ENCODE measurements at places on chromosomes 6 and 20. TPM values are rescaled to one million over a fixed set of nuclear protein-coding genes. Genes with fewer than 3 reads are reported as not detected.
A peak's percentile ranks its signal among the peaks of the same experiment; 100 is the strongest.

DNA sequence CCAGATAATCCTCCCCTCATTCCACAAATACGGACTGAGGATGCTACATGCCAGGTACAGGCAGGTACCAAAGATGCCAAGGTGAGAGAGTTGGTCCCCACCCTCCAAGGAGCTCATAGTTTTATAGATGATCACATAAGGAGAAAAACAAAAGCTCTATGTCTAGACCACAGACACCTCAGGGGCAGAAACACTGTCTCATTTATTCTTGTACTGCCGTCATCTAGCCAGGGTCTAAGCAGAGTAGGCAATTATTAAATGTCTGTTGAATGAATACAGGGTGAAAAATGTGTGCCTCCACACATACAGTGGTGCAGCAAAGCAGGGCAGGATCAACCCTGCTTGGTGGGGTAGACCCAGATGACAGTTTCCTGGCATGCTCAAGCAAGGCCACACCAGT lies 439.8 kb upstream of the JARID2 start:
- DNase-seq: no peak

GRCh38 chr6:27286141-27286540 lies 25.9 kb downstream of the POM121L2 start:
- DNase-seq: no peak

DNA sequence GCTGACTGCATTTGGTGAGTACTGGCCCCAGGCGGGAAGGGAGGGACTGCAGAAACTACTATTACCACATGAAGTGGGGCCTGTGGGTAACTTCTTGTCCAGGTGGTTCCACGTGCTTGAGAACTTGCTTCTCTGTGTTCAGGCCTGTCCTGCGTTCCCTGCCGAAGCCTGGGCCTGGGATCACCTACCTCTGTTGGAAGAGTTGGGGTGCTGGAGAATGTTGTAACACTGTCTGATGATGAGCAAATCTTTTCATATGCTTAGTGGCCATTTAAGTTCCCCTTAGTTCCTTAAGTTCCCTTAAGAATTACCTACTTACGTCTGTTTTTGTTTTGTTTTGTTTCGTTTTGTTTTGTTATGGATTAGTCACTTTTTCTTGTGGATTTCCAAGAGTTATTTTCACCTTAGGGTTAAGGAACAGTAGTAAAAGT lies 154.4 kb downstream of the DTNBP1 start:
- no peak for DNase-seq

DNA sequence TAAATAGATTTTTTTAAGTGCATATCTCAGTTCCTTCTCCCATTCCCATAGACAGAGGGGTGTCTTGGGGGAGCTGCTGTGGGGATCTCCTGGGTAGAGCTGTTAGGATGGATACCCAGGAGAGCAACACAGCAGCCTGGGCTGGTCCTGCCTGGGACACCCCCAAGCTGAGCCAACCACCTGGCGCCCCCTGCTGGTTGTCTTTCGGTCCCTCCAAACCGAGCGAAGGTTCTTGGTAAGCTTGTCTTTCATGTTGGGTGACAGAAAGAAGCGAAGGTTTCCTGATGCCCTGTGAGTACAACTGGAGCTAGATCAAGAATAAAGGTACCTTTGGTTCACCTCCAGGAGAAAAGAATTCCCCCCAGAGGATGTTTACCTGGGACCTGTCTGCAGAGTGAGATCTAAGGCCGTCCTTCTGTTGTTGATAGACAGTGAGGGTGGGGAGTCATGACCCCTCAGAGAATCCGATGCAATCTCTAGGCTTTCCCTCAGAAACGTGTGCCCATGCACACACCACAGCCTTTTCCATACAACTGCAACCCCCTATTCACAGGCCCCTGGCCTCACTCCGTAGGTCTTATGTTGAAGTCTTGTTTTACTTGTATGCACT lies 50.8 kb downstream of the SNX9 start:
- peak; percentile 54 for DNase-seq

GRCh38 chr6:1737463-1738311 lies 128.0 kb downstream of the FOXC1 start:
- DNase-seq: no peak

- DNase-seq: no peak
Observed at GRCh38 chr6:156720691-156721685, 56.2 kb upstream of the ARID1B start.

GRCh38 chr6:38187811-38188590 lies 368.5 kb downstream of the ZFAND3 start:
- no peak for DNase-seq

DNA sequence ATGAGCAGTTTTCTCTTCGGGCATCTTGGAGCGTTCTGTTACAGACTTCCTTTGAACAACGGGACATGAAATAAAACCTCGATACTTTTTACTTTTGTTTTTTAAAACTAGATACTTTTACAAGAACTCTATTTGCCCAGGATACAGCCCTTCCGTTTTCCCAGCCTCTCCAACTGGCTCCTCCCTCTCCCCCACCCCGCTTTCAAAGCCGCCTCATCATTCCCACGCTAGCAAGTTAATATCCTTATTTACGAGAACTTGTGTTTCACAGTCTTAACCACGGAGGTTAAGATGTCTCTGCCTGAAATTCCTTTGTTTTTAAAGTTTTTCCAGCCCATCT lies 241 bp upstream of the CFAP206 start:
- DNase-seq: peak; percentile 39

- DNase-seq: no peak
Observed at GRCh38 chr6:7188492-7188891, 80.7 kb downstream of the RREB1 start.

- DNase-seq: no peak
Observed at GRCh38 chr20:44683263-44684046, 31.7 kb upstream of the CCN5 start.

GRCh38 chr6:131645846-131646245 lies 8.7 kb downstream of the ENPP3 start:
- no peak for DNase-seq

GRCh38 chr20:47725248-47725973 lies 59.9 kb downstream of the SULF2 start:
- DNase-seq: peak; percentile 80

DNA sequence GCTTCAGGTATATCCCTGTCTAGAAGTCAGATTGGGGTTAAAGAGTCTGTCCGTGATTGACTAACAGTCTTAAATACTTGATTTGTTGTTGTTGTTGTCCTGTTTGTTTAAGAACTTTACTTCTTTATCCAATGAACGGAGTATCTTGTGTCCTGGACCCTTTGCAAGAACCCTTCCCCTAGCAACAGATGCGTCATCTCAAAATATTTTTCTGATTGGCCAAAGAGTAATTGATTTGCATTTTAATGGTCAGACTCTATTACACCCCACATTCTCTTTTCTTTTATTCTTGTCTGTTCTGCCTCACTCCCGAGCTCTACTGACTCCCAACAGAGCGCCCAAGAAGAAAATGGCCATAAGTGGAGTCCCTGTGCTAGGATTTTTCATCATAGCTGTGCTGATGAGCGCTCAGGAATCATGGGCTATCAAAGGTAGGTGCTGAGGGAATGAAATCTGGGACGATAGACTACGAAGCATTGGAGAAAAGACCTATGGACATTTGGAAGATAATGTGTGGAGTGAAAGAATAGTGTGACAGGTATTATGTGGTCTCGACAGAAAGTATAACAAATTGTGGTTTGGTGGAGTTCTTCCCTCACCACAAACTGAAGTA lies at the start of gene HLA-DRA:
Gene HLA-DRA, plus strand, starts transcription at position 286 of the 613 bp plus-strand sequence. Its CDS starts 64 bp downstream, at position 350.
- peak; percentile 48 for DNase-seq

GRCh38 chr6:125066964-125067363 lies 86.6 kb upstream of the TPD52L1 start:
- peak; percentile 89 for DNase-seq

- DNase-seq: no peak
Observed at GRCh38 chr20:59812286-59813125, 120.9 kb downstream of the SYCP2 start.

GRCh38 chr20:14523090-14523489 lies 185.7 kb upstream of the FLRT3 start:
- DNase-seq: no peak

Gene BTNL2
- total RNA-seq: not detected

Gene EEF1A2
- total RNA-seq: 1.7 TPM

Gene HUS1B
- 0.77 TPM for total RNA-seq

Gene CDH4
- total RNA-seq: 4.8 TPM

Gene GGTLC1
- total RNA-seq: not detected

Data from fibroblast of lung (primary cell).